Karpas-422 (cell line): ENCODE measurements at places on chromosomes 5 and 9. TPM values are rescaled to one million over a fixed set of nuclear protein-coding genes. Genes with fewer than 3 reads are reported as not detected.

CDC20B gene
- total RNA-seq = not detected in 2 replicates

IL3 gene
- total RNA-seq = not detected in 2 replicates

GRCh38 chr5:145598983-145599382 is 236.2 kb downstream of the PRELID2 start:
- no peak for DNase-seq

ANGPTL2 gene
- not detected in 2 replicates for total RNA-seq

GRCh38 chr5:19488786-19489185 is 499.2 kb downstream of the CDH18 start:
- no peak for DNase-seq

CDKN2A gene
- total RNA-seq = 88.7 and 254 TPM in 2 replicates

GRCh38 chr5:167861928-167862426 is 429.5 kb upstream of the WWC1 start:
- no peak for DNase-seq

DNA sequence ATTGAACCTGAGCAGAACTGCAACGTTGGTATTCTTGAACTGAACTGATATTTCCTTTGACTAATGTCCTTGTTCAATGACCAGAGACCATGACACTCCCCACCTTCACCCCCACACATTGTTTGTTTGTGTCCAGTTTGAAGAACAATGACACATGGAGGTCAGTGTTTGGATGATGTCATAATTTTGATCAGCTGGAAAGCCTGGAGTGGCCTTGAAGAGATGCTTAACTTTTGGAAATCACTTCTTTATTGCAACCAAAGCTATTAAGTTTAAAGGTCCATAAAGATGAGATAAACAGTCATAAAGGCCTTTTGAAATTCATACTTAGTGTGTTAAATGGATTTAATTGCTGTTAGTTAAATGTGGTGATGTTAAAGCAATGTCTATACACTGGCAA is 92.7 kb downstream of the TMC1 start:
- DNase-seq = no peak

WDR31 gene
- total RNA-seq = 0.56 and 1.0 TPM in 2 replicates
